ENCODE measurements at places on chromosomes 7 and 10. TPM values are rescaled to one million over a fixed set of nuclear protein-coding genes. Genes with fewer than 3 reads are reported as not detected.

Gene AGAP5
- 7.5 TPM for total RNA-seq

- H3K4me3 ChIP-seq: no peak overlapping the region
- H3K27ac ChIP-seq: no peak overlapping the region
- H3K4me1 ChIP-seq: no peaks in the 10 kb centered on the region
- H3K27me3 ChIP-seq: peaks cover 5% of the 10 kb centered on the region
- no peaks in the 10 kb centered on the region for H3K36me3 ChIP-seq
Observed at GRCh38 chr7:135282561-135283254, 49.1 kb downstream of the STRA8 start.

GRCh38 chr10:115773832-115774231, 499.2 kb downstream of the GFRA1 start:
- H3K4me3 ChIP-seq: no peak overlapping the region
- no peaks in the 10 kb centered on the region for H3K36me3 ChIP-seq
- peaks cover 13% of the 10 kb centered on the region for H3K27me3 ChIP-seq
- DNase-seq: no peak
- H3K4me1 ChIP-seq: no peaks in the 10 kb centered on the region

DNA sequence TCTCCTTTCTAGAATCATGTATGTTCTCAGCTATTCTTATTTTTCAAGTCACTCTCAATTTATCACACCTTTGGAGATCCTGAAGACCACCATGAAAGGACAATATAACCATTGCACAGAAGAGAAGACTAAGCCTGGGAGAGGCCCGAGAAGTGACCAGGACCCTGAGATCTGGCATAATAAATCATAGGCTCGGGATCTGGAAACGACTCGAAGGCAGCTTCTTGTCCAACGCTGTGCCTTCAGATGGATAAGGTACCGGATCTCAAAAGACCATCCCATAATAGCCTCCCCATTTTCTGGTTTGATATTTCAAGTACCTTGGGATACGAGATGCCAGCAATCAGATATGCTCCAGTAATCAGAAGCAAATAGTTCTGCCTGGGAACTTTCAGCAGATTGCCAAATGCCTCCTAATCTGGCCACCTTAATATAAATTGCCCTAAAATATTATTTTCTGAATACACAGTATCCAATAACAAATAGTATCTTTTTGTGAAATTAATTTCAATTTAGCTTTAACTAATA, 179.2 kb upstream of the ZMIZ1 start:
- H3K27ac ChIP-seq: no peak overlapping the region
- no peaks in the 10 kb centered on the region for H3K27me3 ChIP-seq
- H3K4me3 ChIP-seq: no peak overlapping the region
- DNase-seq: no peak
- H3K36me3 ChIP-seq: no peaks in the 10 kb centered on the region
- no peaks in the 10 kb centered on the region for H3K4me1 ChIP-seq

Gene MMP21
- total RNA-seq: not detected

DNA sequence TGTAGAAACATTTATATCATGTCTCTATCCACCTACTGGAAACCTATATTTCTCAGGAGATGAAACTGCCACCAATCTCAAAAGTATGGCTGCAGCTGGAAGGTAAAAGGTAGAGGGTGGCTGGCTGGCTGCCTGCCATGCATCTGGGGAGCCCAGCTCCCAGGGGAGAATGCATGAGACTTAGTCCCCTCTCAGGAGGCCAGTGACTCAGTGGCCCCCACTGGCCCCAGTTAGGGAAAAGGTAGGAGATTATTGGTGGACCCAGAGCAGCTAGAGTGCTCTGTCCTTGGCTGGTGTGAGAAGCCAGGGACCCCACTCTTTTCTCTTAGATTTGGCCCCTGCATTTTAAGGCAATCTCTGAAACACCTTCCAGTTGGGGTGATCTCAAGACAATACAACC, 6.8 kb upstream of the NKX2-3 start:
- no peaks in the 10 kb centered on the region for H3K36me3 ChIP-seq
- no peaks in the 10 kb centered on the region for H3K4me1 ChIP-seq
- no peak for DNase-seq
- no peak overlapping the region for H3K27ac ChIP-seq

- no peak for DNase-seq
- peaks cover 19% of the 10 kb centered on the region for H3K36me3 ChIP-seq
- peak overlapping the region; percentile 86 for H3K4me3 ChIP-seq
- no peaks in the 10 kb centered on the region for H3K27me3 ChIP-seq
- H3K4me1 ChIP-seq: peaks cover 26% of the 10 kb centered on the region
Observed at GRCh38 chr7:100826514-100827329, 601 bp downstream of the EPHB4 start.

DNA sequence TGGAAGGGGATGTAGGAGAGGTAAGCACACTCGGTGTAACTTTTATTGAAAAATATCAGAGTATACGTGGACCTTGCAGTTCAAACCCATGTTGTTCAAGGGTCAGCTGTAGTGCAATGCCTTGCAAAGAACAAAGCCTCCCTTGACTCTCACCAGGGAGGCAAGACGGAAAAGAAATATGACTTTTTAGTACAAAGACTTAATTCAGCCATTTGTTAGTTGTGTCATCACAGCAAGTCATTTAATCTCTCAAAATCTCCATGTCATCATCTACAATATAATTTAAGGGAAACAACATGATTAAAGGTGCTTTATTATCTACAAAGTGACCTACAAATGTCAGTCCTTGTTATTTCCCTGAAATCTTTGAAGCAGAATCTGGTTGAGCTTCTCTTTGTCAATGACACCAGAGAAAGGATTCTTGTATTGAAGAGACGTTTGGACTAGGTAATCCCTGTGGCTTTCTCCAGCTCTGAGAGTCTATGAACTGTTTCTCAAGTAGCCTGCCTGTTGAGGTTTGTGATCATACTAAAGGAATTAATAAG, 502.8 kb downstream of the REEP3 start:
- H3K4me1 ChIP-seq: no peaks in the 10 kb centered on the region
- no peak overlapping the region for H3K4me3 ChIP-seq
- H3K27ac ChIP-seq: no peak overlapping the region
- no peaks in the 10 kb centered on the region for H3K27me3 ChIP-seq
- no peaks in the 10 kb centered on the region for H3K36me3 ChIP-seq

GRCh38 chr7:8932751-8933150, 499.3 kb downstream of the NXPH1 start:
- no peaks in the 10 kb centered on the region for H3K36me3 ChIP-seq
- H3K4me3 ChIP-seq: no peak overlapping the region
- H3K27me3 ChIP-seq: no peaks in the 10 kb centered on the region
- no peak for DNase-seq

DNA sequence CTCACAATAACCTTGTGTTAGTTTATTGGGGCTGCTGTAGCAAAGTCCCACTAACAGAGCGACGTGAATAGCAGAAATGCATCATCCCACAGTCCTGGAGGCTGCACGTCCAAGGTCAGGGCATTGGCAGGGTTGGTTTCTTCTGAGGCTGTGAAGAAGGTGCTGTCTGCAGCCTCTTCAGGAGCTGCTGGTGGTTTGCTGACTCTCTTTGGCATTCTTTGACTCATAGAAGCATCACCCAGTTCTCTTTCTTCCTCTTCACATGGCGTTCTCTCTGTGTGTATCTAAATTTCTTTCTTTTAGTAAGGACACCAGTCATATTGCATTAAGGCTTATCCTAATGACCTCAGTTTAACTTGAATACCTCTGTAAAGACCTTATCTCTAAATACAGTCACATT, 428.4 kb upstream of the KLF6 start:
- DNase-seq: no peak
- no peaks in the 10 kb centered on the region for H3K27me3 ChIP-seq

Gene THSD7A
- 0.05 TPM for total RNA-seq

Gene AZGP1
- 1.1 TPM for total RNA-seq

Gene GRM3
- not detected for total RNA-seq

- no peaks in the 10 kb centered on the region for H3K27me3 ChIP-seq
- no peak overlapping the region for H3K4me3 ChIP-seq
- H3K4me1 ChIP-seq: no peaks in the 10 kb centered on the region
- H3K27ac ChIP-seq: no peak overlapping the region
- no peak for DNase-seq
Observed at GRCh38 chr7:134287916-134288659, 28.6 kb downstream of the SLC35B4 start.

Measured in HCT116 (cell line).